ENCODE measurements at places on chromosomes 2 and 18.

DNA sequence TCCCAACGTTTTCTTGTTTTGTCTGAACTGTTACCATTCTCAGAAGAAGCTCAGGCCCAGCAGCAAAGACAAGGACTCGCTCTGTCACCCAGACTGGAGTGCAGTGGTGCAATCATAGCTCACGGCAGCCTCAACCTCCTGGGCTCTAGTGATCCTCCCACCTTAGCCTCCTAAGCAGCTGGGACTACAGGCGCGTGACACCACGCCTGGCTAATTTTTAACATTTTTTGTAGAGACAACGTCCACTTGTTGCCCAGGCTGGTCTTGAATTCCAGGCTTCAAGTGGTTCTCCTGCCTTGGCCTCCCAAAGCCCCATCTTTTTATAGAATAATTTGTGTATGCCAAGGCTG is 2.0 kb upstream of the SMYD5 start:
- no peak for DNase-seq

DNA sequence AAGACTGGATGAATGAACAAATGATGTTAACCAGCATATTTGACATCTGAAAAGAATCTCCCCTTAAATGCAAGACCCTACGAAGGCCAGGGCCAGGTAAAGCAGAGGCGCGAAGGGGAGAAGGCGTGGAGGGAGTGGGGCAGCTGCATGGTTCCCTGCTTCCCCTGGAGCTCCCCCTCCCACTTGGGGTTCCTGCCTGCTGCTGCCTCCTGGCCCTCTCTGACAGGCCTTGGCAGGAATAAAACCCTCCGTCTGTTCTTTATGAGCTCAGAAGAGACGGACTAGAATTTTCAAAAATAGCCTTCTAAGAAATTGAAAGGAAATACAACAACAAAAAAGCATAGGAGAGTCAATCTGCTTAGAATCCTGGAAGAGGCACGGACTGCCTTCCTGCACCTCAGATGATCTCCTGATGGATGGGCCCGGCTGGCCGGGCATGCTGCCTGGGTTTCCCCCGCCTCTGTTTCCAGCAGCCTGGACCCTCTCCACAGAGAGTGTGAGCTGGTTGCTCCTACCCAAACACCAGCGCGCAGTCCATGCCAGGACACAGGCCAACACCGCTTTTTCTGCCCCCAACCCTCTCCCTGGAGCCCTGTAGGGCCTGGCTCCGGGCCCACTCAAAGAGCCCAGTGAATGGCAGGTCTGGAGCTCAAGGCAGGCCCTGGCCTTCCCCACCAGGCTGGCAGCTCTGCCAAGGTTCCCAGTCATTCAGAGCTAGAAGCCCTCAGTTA is 23.9 kb downstream of the CFAP65 start:
- DNase-seq: no peak

GRCh38 chr2:20526708-20527107 is 79.8 kb downstream of the RHOB start:
- no peak for DNase-seq

DNA sequence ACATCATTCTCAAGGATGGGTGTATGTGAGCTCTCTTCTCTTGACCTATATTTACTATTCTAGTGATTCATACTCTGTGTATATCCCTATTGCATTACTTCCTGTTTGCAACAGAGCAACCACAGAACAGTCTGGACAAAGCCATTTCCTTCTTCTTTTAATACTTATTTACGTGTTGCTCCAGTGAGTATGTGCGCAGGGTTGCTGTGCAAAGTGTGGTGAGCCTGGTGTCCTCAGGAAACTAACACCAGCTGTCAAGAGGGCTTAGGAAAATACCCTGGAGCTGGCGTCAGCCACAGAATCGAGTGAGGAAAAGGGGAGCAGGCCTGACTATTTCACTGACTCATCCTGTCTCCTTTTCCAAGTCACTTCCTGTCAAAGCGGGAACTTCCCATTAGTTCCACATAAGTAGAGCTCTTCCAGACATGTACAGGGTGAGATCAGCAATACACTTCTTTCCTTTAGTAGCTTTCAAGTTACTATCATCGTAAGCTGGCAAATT is 214.1 kb upstream of the COPS8 start:
- DNase-seq: no peak

DNA sequence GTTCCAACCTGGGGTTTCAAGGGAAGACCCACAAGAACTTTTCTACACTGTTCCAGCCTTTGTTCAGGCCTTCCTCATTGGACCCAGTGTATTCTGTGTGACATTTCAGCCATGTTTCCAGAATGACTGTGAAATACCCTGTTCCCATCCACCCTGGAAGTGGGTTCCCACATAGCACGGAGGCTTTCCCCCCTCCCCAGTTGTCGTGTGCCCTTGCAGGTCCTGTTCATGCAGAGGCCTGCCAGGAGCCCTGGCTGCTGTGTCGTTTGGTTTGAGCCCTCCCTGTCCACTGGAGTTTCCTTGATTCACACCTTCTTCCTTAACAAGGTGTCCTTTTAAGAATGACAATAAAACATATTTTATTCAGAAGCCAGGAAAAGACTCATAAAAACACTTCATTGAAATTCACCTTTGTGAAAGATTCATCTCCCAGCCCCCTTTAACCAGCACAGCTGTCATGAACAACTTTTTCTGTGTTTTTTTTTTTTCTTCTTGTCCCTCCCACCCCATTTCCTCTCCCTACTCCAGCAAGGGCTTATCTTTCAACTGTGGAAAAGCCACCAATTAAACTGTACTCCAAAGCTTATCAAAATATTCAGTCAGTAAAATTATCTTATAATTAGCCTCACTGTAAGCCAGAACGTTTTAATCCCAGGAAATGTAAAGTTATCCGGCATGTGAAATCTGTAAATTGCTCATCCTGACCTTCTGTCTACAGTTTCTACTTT is 106.4 kb downstream of the ACOXL start:
- DNase-seq: no peak

GRCh38 chr2:66929632-66930338 is 467.3 kb upstream of the ETAA1 start:
- no peak for DNase-seq

DNA sequence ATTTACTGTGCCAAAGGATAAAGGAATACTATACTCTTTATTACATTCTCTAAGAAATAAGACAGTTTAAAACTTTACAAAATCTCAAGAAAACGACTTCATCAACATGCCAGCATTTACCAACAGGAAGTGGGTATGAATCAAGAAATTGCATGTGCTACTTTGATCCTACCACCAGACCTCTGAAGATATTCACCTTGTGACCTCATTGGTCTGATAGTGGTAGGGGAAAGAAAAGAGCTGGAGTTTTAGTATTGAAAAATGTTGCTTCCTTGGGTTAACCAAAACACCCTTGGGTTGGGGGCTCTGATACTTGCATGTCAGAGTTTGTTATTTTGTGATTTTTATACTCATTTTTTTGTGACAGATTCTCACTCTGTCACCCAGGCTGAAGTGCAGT is 84.1 kb upstream of the LPIN2 start:
- DNase-seq: no peak

DNA sequence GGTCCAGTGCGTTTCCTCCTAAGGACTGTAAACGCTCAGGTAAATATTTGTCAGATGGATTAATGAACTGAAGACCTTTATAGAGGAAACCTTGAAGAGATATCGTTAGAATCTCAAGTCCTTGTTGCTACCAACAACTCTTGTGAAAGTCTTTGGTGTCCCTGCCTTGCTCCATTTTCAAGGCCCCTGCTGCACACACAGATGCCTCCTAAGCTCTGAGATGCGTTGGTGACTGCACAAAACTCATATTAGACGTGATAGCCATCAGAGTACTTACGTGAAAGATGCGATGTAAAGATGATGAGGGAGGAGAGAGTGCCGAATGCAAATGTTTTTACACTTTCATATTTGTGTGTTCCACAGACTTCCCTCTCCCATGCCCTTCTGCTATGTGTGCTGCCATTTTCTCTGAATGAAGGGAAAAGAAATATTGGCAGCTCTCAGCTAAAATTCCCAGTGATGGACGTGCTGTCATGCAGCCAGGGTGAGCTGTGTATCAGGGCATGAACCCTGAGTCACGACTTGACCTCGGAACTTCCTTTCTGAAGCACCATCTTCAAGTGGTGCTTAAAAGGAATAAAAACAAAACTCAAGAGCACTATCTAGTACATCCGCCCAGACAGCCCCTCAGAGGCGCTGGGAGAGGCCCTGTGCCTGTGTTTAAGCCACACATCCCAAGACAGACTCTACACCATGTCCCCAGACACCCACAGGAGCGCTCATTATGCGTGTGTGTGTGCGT is 117.4 kb downstream of the FAM210A start:
- no peak for DNase-seq

GRCh38 chr2:159904959-159905305 is 106.9 kb upstream of the CD302 start:
- no peak for DNase-seq

GRCh38 chr2:215356948-215357461 is 45.1 kb downstream of the ATIC start:
- DNase-seq: no peak

DNA sequence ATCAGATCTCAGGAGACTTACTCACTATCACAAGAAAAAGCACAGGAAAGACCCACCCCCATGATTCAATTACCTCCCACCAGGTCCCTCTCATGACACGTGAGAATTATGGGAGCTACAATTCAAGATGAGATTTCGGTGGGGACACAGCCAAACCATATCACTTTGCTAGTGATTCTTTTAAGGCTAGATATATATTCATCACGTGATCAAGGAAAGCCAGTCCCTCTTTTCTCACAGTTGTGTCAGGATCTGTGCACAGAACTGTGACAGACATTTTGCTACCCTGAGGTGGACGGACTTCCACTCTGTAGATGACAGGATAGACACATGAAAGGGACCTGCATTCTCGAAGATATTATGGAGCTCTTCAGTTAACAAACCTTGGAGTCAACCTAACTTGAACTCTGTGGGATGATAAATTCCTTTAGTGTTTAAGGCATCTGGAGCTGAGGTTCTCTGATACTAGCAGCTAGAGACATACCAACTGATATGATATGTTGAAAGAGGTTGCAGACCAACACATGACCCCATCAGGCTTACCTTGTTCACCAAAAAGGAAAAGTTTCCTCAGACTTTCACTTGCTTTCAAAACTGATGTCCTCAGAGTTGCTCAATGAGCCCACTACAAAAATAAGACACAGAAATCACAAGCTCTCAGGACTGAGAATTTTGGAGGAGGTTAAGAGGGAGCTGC is 66.3 kb upstream of the SCG2 start:
- no peak for DNase-seq

GRCh38 chr2:29269765-29270109 is 154.5 kb downstream of the CLIP4 start:
- DNase-seq: no peak

- no peak for DNase-seq
Measured at GRCh38 chr2:217289907-217290280, 430.0 kb upstream of the TNP1 start.

GRCh38 chr2:237312021-237312755 is 101.8 kb downstream of the COL6A3 start:
- DNase-seq: no peak

DNA sequence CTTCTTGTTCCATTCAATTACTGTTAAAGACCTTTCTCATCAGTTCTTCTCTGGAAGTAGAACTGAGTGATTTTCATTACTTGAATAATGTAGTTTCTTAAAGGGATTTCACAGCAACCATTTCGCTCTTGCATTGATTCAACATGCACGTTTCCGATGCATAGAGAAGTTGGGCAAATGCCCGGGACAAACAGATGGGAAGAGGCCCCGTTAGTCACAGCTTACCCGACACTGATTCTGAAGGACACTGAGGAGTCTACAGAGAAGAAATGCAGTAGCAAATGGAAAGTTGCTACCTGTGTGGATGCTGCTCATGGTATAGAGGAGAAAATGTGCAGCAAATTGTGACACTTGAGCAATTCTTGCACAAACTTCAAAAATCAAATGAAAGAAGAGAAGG is 32.3 kb upstream of the GCG start:
- no peak for DNase-seq

GRCh38 chr2:227188292-227188691 is 23.9 kb downstream of the COL4A3 start:
- peak; percentile 17 for DNase-seq

DNA sequence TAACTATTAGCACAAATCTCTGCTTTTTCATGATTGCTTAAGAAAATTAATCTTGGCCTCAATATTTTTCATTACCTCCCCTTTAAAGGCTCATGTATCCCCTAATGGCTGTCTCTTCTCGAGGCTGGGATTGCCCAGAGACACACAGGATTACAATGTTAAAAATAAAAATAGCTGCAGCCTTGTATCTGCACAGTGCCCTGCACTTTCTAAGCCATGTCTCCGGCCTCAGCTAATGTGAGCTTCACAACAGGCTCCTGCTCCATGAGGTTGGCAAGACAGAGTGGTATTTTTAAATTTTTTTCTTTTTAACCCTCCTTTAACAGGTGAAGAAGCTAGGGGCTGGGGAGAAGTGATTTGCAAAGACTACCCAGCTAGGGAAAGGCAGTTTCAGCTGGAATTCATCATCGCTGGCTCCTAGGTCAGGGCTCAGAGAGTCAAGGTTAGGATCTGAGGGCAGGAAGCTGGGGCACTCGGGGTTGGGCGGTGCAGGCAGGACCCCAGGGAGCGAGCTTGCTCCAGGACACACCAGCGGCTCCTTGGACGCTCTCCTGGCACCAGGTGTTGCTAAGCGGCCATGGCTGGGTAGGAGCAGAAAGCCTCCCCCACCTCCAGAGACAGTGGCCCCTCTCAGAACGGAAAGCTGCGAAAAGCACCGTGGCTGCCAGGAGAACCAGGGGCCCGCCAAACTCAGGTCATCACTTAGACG is 135.6 kb downstream of the SMAD2 start:
- DNase-seq: no peak

GRCh38 chr2:240419723-240420122 is 15.7 kb upstream of the GPC1 start:
- no peak for DNase-seq

GRCh38 chr18:27808683-27809082 is 368.2 kb downstream of the CDH2 start:
- DNase-seq: no peak

DNA sequence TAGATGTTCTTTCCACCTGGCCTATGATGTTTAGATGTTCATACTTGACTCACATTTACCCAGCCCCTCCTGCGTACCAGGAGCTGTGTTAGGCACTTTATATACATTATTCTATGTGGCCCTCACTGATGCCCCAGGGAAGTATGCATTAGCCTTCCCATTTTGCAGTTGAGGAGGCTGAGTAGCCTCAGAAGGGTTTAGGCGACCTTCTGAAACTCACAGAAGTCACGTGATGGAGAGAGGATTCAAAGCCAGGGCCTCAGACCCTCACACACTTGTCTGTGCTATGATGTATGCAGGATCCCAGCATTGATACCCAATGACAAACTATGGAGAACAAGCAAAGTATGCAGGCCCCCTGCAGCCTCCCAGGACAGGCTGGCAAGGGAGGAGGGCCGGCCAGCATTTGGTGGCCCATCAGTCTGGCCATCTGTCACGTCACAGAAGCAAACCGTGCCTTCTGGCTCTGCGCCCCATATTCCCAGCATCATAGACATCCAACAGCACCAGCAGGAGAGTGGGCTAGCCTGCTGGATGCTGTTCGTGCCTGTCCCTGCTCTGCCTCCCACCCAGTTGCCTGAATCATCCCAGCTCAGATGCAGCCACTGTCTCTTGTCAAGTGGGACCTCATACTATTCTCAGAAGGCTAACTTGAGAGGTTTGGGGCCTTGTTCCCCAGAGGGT is 33.6 kb downstream of the EHD3 start:
- no peak for DNase-seq

All from GM12892 (cell line).